ENCODE measurements at places on chromosomes 11 and 22.

- DNase-seq: no peak
These were observed 63.5 kb downstream of the ATM start for GRCh38 chr11:108286370-108286769.

DNA sequence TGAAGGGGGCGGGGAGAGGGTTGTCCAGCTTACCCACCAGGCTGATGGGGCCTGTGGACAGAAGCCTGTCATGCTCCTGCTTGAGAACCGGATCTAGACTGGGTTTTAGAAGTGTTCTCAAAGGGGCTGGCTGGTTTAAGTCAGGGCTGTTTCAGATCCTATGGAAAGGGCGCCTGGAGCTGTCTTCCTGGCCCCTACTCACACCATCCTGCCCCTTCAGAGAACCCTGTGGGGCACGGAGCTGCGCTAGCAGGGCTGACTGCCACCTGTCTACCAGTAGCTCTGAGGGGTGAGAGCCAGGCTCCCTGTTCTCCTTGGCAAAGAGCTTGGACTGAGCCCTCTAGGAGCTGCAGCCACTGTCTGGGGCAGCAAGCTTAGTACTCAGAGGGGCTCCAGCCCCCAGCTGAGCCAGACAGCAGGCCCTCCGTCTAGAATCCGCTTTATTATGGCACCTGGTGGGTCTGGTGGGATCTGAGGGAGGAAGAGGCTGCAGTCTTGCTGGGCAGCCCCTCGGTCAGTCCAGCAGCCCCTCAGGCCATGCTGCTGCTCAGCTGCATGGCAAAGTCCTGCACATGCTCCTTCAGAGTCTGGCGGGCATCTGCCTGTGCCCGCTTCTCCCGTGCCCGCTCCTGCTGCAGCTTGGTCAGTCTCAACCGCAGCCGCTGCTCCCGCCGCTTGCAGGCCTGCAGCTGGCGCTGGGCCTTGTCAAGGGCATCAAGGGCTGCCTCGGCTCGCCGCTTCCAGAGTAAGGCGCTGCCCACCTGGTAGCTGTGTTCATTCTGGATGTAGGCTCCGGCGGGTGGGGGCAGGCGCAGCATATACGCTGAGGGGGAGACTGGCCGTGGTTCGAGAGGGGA lies 2.3 kb downstream of the THAP7 start:
- DNase-seq: no peak

DNA sequence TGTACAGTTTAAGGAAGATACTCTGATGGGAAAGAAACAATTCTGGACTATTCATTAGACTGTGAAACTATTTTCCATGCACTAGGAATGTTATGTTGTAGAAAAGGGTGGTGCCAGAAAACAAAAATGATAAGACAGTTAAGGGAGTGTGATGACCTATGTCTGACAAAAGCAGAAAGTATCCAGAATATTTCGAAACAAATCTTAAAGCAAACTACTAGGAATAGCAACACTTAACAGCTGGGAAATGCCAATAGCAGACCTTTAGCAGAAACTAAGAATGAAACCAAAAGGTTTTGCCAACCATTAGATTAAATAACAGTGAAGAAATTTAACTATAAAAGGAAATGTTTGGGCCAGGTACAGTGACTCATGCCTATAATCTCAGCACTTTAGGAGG lies 3.3 kb upstream of the ARHGAP20 start:
- no peak for DNase-seq

GRCh38 chr11:62680825-62681240 lies 2.0 kb upstream of the UBXN1 start:
- DNase-seq: peak; percentile 50

DNA sequence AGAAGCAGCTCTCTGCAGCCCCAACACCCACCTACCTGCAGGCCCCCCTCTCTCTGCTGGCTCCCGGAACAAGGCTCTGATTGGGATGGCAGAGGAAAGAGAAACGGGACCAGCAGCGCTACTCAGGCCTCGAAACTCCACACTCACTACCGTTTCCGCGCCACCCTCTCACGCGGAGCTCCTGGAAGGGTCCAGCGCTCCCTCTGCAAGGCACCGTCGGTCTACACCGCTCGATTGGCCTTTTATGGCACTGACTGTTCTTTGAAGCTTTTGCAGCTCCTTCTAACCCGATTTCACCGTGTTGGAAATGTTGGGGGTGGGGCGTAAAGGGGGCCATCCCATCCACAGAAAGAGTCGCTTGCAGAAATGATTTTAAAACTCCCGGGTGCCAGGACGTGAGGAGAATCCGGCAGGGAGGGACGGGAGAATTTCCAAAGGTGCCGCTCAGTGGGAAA lies 323 bp upstream of the PANX1 start:
- no peak for DNase-seq

- DNase-seq: no peak
These were observed 9.4 kb downstream of the LRRC75B start for GRCh38 chr22:24583221-24584165.
